Stimulated activated CD4-positive, alpha-beta T cell treated with anti-CD3 and anti-CD28 coated beads, TNF-alpha, amount 100 ng/mL, for 4 hours (primary cell): ENCODE measurements at places on chromosomes 6 and 20.

DNA sequence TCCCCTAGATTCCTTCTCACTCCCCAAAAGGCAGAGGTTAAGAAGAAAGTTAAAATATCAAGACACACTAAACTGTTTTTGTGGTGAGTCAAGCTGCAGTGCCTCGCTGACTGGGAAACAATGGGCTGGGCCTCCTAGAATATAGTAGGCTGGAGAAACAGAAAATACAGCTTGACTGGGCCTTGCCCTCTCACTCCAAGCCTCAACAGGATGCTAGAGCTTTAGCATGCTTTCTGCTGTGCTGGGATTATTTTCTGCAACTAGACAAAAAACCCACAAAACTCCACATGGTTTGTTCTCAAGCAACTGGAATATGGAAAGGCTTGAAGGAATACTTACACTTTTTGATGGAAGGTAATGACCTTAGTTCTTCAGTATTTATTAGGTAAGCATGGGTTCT is 27.9 kb downstream of the FOXO3 start:
- no peak for DNase-seq

GRCh38 chr6:93393554-93394074 is 25.7 kb downstream of the EPHA7 start:
- DNase-seq, result no peak

DNA sequence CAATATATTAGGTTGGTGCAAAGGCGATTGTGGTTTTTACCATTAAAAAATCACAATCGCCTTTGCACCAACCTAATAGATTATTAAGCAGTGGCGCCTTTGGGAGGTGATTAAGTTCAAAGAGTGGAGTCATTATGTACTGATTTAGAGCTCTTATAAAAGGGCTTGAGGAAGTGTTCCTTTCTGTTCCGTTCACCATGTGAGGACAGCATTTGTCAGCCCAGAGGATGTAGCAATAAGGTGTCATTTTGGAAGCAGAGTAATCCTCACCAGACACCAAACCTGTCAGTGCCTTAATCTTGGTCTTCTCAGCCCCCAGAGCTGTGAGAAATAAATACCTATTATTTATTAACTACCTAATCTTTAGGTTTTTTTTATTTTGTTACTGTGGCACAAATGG is 542.1 kb upstream of the MAN1A1 start:
- DNase-seq, result no peak

DNA sequence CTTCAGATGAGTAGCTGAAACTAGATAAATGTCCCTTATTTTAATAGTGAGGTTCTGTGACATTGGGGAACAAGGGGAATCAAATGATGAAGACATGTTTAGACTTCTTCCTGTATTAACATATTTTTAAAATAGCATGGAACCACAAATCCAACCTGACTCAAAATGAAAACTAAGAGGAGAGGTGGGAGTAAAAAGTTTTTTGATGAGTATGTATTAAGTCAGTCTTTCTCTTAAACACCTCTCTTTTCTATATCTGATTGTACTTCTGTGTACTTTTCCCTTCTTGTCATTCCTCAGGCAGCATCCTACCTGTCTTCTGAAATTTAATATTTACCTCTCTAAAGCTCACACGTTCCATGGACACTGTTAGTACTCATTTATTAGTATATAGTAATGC is 8.7 kb upstream of the SDHAF4 start:
- no peak for DNase-seq

DNA sequence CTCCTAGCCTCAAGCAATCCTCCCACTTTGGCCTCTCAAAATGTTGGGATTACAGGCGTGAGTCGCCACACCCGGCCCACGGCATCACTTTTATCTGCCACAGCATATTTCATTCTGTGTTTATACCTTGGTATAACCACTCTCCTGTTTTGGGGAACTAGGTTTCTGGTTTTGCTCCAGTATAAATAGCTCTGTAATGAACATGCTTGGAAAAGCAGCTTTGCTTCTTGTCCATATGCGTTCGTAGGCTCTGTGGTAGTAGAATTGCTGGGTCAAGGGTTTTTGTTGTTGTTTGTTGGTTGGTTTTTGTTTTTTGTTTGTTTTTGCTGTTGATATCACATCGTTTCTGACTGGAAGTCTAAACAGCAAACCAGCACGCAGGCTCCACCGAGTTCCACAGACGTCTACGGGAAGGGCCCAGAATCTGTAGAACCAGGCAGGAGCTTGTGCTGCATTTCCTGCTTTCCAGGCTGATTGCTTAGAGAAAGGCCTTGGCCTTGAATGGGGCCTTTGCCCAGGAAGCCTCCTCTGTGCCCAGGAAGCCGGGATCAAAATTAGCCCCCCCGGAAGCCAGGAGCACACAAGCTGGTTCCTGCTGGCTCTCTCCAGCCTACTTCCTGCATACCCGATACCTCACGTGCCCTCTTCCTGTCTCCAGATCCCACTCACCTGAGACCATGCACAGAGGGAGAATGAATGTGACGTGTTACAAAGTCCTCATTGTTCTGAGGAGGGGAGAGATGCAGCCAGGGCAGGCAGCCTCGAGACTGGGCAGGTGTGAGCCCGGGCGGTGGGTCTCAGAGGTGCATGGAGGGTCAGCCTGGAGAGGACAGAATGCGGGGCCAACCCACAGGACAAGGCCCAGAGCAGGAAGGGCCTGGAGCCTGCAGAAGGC is 34.7 kb downstream of the AAR2 start:
- no peak for DNase-seq
